Heart left ventricle (tissue), 16 donors: ENCODE measurements at places on chromosomes 1 and 21. TPM values are rescaled to one million over a fixed set of nuclear protein-coding genes. Genes with fewer than 3 reads are reported as not detected.
A peak's percentile ranks its signal among the peaks of the same experiment; 100 is the strongest.

DNA sequence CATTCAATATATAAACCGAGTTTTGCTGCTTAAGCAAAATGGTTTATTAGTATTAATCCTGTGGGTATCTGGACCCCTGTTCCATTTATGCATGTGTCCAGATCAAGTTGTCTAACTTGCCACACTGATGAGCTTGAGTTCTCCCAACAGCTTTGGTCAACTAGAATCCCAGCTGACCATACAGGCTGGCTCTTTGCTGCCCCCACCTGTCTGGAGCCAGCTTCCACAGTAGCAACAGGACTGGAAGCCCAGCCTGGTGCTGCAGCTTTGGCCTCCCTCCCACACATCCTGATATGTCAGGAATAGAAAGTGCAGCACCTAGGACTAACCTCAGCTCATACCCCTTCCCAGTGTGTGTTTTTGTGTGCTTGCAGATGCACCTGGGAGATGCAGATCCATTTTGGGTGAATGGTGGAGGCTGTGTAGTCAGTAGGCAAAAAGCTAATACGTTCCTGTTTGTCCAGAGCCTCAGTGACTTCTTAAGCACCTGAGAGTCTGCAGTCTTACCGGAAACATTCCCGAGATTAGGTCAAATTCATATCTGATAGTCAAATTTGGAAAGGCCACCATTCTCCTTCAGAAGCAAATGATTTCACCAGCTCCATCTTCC is 40.9 kb upstream of the BEND5 start:
- DNase-seq, result peak; percentile 36

DNA sequence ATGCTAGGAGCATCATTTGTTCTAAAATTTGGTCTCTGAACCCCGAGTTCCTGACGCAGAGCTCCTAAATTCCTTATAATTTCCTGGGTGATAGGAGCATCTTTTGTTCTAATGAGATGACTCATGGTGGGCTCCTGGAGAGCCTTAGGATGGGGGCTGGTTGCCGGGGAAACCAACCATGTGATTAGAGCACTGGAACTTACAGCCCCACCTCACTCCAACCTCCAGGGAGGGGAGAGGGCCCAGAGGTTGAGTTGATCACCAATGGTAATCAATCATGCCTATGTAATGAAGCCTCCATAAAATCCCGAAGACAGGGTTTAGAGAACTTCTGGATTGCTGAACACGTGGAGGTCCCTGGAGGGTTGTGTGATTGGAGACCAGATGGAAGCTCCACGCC is 7.7 kb downstream of the SHISAL2A start:
- DNase-seq, result no peak

The S1PR1 gene
- polyA plus RNA-seq, result 37.0 TPM

The ACOT11 gene
- polyA plus RNA-seq, result 60.8 TPM
